ENCODE measurements at places on chromosomes 11 and 22. TPM values are rescaled to one million over a fixed set of nuclear protein-coding genes. Genes with fewer than 3 reads are reported as not detected.
A peak's percentile ranks its signal among the peaks of the same experiment; 100 is the strongest.

DNA sequence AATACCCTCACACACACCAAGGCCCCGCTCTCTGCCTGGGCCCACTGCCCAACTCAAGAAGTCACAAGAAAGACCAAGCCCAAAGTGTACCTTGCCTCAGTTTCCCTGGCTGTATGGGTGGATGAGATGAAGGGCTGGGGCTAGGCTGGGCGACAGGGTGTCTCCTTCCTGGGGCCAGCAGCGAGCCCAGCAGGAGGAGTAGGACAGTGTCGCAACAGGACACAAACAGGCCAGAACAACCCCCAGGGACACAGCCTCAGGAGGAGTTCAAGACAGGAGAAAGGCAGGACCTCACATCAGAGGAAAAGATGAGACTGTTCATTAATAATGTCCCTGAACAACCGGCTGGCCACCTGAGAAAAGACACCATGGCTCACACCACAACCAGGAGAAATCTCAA is 13.3 kb downstream of the CSNK1E start:
- H3K27me3 ChIP-seq: peaks cover 8% of the 10 kb centered on the region
- no peak for DNase-seq
- peaks cover 43% of the 10 kb centered on the region for H3K4me1 ChIP-seq
- H3K36me3 ChIP-seq: peaks cover 50% of the 10 kb centered on the region

- no peaks in the 10 kb centered on the region for H3K36me3 ChIP-seq
- H3K27me3 ChIP-seq: peaks cover 4% of the 10 kb centered on the region
- H3K27ac ChIP-seq: no peak overlapping the region
- peaks cover 26% of the 10 kb centered on the region for H3K4me1 ChIP-seq
- DNase-seq: no peak
These were observed 22.0 kb upstream of the P2RY6 start for GRCh38 chr11:73249853-73250783.

GRCh38 chr11:77019976-77020595 is 14.1 kb upstream of the B3GNT6 start:
- no peaks in the 10 kb centered on the region for H3K27me3 ChIP-seq
- H3K36me3 ChIP-seq: peaks cover 21% of the 10 kb centered on the region
- no peak for DNase-seq

DNA sequence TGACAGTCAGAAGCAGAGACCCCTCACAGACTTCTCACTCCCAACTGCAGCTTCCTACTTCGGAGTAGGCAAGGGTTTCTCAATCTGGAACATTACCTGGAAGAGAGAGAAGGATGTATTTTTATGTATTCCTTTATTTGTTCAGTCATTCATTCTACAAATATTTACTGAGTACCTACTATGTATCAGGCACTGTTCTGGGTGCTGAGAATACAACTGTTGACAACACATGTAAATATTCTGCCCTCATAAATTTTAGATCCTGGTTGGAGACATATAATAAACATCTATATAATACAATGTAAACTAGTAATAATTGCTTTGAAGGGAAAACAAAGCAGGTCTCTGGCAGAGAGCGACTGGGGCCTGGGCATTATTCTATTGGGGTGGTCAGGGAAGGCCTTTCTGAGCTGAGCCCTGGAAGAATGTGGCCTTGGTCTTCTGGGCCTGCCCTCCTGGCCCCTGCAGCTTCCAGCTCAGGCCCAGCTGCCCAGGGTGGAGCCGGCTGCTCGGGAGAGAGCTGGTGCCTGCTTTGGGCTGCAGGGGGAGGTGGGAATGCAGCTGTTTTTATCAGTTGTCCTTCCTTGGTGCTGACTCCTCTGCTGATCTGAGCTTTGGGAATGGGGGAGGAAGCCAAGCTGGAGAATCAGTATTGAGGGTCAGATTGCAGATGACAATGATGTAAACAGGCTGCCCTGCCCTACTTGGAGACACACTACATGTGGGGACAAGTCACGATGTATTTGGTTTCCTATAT is 46.8 kb downstream of the PKNOX2 start:
- H3K27me3 ChIP-seq: peaks cover 38% of the 10 kb centered on the region
- no peak overlapping the region for H3K4me3 ChIP-seq
- H3K27ac ChIP-seq: no peak overlapping the region
- DNase-seq: no peak

DNA sequence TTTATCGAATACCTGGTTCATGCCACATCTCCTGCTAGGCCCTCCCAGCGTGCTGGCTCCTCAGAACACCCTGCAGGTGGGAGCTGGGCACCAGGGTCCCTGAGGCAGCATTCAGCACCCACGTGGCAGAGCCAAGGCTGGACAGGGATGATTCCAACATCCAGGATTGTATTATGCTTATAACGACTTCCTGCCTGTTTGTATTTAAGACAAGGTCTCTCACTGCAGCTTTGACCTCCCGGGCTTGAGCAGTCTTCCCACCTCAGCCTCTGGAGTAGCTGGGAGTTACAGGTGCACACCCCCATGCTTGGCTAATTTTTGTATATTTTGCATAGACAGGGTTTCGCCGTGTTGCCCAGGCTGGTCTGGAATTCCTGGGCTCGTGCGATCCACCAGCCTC is 64.7 kb upstream of the WNT7B start:
- no peaks in the 10 kb centered on the region for H3K36me3 ChIP-seq
- H3K27me3 ChIP-seq: no peaks in the 10 kb centered on the region
- peaks cover 36% of the 10 kb centered on the region for H3K4me1 ChIP-seq
- DNase-seq: no peak
- no peak overlapping the region for H3K27ac ChIP-seq
- H3K4me3 ChIP-seq: no peak overlapping the region

DNA sequence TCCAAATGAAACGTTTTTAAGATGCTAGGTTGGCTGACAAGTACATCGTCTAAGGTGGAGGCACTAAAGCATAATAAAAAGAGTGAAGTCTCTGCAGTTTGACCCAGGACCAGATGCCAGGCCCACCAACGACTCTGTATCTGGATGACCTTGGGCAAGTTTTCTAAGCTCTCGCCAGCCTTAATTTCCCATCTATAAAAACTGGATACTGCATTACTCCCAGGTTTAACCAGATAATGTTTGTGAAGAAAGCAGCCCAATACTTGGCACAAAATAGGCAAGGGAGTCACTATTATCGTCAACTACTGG is 49.0 kb downstream of the FAM83F start:
- peaks cover 3% of the 10 kb centered on the region for H3K27me3 ChIP-seq
- no peak for DNase-seq
- H3K36me3 ChIP-seq: no peaks in the 10 kb centered on the region
- peak overlapping the region; percentile 94 for H3K4me3 ChIP-seq
- H3K4me1 ChIP-seq: peaks cover 27% of the 10 kb centered on the region

- DNase-seq: no peak
- H3K27ac ChIP-seq: no peak overlapping the region
- H3K4me1 ChIP-seq: no peaks in the 10 kb centered on the region
- peaks cover 8% of the 10 kb centered on the region for H3K27me3 ChIP-seq
These were observed 33.7 kb downstream of the VSIG10L2 start for GRCh38 chr11:125979511-125979910.

DNA sequence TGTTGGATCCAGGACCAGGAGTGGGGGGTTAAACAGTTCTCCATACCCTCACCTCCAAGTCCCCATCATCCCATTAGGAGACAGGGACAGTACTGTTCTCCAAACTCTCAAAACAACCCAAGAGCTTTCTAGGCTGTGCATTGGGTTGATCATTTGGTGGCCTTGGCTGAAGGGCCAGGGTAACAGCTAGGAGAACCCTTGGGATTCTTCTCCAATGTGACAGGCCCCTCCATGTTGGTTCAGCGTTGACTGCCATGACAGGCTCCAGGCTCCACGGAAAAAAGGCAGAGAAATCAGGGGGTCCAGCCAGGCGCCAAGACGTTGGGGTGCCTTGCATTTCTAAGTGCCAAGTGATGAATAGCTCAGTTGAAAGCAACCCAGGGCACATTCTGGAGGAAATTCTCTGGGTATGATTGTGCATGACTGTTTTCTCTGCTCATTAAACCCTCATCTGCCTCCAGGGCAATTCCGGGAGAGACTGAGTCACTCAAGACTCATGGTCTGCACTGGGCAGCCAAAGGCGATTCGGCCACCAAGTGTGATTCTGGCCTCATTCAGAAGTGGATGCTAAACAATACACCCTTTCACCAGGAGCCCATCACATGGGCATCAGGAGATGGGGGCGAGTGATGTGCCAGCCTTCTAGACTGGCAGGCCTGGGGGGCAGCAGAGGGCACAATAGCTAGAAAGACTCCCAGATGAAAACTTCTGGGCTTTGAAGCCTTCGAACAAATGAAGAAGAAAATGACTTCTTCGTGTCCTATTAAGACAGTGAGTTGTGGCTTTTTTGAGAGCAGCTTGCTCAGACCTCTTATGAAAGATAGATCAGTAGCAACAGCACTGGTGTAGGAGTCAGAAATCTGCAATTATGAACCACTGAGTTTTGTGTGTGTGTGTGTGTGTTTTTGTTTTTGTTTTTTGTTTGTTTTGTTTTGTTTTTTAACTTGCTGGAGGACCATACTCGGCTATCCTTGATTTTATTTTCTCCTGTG is 27.7 kb downstream of the CD44 start:
- H3K4me3 ChIP-seq: peak overlapping the region; percentile 85
- H3K4me1 ChIP-seq: peaks cover 100% of the 10 kb centered on the region
- peak overlapping the region; percentile 99 for H3K27ac ChIP-seq
- peak; percentile 99 for DNase-seq
- H3K27me3 ChIP-seq: peaks cover 22% of the 10 kb centered on the region

GRCh38 chr11:119460582-119460981 is 37.6 kb upstream of the THY1 start:
- H3K4me1 ChIP-seq: peaks cover 37% of the 10 kb centered on the region
- H3K27ac ChIP-seq: peak overlapping the region; percentile 84
- peaks cover 2% of the 10 kb centered on the region for H3K27me3 ChIP-seq
- H3K36me3 ChIP-seq: peaks cover 16% of the 10 kb centered on the region
- peak overlapping the region; percentile 62 for H3K4me3 ChIP-seq

DNA sequence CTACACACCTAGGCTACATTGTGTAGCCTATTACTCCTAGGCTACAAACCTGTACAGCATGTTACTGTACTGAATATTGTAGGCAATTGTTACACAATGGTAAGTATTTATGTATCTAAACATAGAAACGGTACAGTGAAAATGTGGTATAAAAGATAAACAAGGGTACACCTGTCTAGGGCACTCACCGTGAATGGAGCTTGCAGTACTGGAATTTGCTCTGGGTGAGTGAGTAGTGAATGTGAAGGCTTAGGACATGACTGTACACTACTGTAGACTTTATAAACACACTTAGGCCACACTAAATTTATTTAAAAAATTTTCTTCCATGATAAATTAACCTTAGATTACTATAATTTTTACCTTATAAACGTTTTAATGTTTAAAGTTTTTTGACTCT is 171.7 kb upstream of the NCAM1 start:
- no peak overlapping the region for H3K27ac ChIP-seq
- H3K27me3 ChIP-seq: peaks cover 2% of the 10 kb centered on the region
- H3K4me3 ChIP-seq: no peak overlapping the region
- DNase-seq: no peak
- H3K4me1 ChIP-seq: no peaks in the 10 kb centered on the region

DNA sequence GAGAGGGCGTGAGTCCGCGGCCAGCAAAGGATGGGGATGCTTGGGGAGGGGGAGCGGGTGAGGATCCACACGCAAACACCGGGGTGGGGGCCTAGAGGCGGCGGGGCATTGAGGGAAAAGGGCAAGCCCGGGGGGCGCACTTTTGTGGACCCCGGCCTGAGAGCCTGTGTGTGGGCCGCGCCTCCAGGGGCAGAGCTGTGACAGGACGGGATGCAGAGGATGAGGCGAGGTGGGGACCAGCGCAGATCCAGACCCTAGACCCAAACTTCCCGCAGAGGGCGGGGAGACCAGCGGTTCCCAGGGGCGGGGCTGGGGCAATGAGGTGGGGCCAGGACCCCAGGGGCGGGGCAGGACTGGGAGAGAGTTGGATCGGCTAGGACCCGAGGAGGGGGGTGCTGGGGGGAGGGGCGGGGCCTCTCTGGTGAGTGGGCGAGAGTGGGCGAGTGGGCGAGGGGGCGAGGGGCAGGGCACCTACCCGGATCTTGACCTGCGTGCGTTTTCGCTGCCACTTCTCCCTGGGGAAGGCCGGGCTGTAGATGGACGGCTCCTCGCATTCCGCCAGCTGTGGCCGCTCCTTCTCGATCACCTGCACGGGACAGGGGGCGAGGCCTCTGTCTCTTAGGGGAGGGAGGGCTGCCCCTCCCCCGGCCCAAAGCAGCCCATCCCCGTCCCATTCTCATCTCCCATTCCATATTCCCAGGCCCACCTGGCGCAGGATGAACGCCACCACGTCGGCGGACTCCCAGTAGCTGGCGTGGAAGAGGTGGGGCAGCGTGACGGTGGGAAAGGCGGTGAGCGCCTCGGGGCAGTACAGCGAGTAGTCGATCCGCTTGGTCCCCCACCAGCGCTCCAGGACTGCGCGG is 10.6 kb downstream of the PITPNM1 start:
- peaks cover 3% of the 10 kb centered on the region for H3K27me3 ChIP-seq
- no peaks in the 10 kb centered on the region for H3K36me3 ChIP-seq
- no peak overlapping the region for H3K27ac ChIP-seq
- no peak for DNase-seq
- no peak overlapping the region for H3K4me3 ChIP-seq

DNA sequence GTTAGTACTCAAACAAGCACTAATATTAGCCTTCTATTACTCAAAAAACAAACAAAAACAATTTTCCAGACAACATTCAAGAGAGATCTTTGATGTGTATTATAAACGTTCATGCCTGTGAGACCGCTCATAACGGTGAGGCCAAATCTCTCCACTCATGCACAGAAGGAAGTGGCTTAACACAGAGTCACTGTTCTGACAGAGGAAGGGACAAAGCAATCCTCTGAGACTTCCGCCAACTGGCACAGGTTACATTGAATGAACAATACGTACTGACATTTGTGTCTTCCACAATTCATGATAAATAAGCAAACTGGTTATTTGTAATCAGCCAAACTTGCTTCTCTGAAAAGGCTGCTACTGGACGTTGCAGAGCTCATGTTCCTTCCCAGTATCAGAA is 30.5 kb downstream of the CHKA start:
- H3K27ac ChIP-seq: no peak overlapping the region
- H3K4me1 ChIP-seq: no peaks in the 10 kb centered on the region
- H3K36me3 ChIP-seq: no peaks in the 10 kb centered on the region
- H3K27me3 ChIP-seq: no peaks in the 10 kb centered on the region
- H3K4me3 ChIP-seq: no peak overlapping the region

GRCh38 chr11:8832571-8833260 is 78.3 kb upstream of the AKIP1 start:
- peak overlapping the region; percentile 96 for H3K27ac ChIP-seq
- no peaks in the 10 kb centered on the region for H3K27me3 ChIP-seq
- peaks cover 54% of the 10 kb centered on the region for H3K4me1 ChIP-seq

DNA sequence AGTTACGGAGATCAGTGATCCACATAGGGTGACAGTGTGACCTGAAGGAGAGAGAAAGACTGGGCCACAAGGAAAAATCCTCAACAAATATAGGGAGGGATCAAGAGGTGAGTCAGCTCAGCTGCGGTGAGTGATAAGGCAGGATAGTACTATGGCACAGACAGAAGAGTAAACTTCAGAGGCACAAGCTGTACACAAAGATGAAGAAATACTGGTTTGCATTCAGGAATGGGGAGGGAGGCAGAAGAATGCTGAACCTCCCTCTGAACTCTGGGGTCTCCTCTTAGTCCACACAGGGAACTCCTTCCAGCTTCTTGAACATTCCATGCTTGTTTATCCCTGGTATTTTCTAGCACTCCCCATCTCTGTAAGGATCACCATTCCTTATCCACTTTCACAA is 162.7 kb downstream of the BARX2 start:
- H3K36me3 ChIP-seq: peaks cover 6% of the 10 kb centered on the region
- no peak overlapping the region for H3K4me3 ChIP-seq
- no peaks in the 10 kb centered on the region for H3K4me1 ChIP-seq
- H3K27me3 ChIP-seq: peaks cover 4% of the 10 kb centered on the region

Gene ELMOD1
- 0.39 TPM for total RNA-seq

Gene TRIM49
- not detected for total RNA-seq

Gene EIF1AD
- 32.3 TPM for total RNA-seq

Gene PYGM
- total RNA-seq: not detected

Gene HBG1
- total RNA-seq: not detected

Gene IGSF22
- not detected for total RNA-seq

Gene TTLL8
- total RNA-seq: not detected

Gene KDM4E
- not detected for total RNA-seq

Measured in HFFc6 (cell line).